Substantia nigra (tissue), 51 donors: ENCODE measurements at places on chromosomes 16 and 17.

GRCh38 chr16:88531346-88531745 is 38.9 kb upstream of the ZC3H18 start:
- no peak for DNase-seq

- no peak for DNase-seq
These were observed 106.3 kb downstream of the RAP1GAP2 start for GRCh38 chr17:2902546-2902945.

DNA sequence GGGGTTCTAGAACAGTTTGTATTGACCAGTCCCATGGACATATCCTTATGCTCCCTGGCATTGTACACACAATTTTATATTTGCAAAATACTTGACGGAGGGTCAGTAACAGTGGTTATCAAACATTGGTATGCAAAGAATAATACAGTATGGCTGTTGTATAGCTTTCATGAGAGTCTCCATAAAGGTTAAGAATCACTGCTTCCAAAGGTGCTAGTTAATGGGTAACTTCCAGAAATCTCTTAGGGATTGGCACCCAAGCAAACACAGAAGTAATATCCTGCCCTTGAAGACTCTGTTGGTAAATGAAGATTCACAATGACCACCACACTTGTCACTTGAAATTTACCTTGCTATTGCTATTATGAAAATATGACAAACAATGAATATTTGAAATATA is 239.2 kb downstream of the ZFHX3 start:
- no peak for DNase-seq

DNA sequence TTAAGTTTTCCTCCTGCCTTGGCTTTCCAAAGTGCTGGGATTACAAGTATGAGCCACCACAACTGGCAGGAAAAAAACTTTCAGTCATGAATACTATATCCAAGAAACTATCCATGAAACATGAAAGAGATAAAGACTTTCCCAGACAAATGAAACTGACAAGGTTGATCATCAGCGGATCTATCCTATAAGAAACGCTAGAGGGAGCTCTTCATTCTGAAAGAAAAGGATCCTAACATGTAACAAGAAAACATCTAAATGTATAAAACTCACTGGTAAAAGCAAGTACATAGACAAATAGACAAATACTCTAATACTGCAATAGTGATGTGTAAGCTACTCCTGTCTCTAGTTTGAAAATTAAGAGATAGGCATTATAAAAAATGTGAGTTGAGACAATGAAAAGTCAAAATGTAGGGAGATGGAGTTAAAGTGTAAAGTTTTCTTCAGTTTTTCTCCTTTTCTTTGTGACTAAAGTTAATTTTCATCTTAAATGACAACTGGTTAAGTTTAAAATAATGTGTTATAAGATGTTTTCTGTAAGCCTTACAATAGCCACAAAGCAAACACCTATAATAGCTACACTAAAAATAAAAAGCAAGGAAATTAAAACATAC is 79.6 kb upstream of the TEKT1 start:
- no peak for DNase-seq
